ENCODE measurements at places on chromosomes 7 and 10.

- no peak for DNase-seq
Measured at GRCh38 chr10:68423522-68423921, 16.4 kb upstream of the RUFY2 start.

DNA sequence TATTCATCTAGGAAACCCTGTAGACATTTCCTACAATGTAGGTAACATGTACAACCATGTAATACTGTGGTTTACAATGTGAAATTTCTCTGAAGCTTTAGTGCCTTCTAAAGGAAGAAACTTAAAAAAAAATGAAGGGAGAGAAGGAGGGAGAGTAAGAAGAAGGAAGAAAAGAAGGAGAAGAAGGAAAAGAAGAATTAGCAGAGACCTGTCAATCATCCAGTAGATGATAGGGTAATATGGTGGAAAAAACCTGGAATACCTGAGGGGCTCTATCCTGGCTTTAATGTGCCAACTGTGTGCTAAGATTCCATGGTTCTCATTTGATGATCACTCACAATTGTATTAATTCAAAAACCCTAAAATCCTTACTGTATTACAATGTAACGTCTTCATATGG is 2.6 kb upstream of the LRRN3 start:
- no peak for DNase-seq

GRCh38 chr10:122849900-122850605 is 4.4 kb upstream of the CUZD1 start:
- DNase-seq: no peak

DNA sequence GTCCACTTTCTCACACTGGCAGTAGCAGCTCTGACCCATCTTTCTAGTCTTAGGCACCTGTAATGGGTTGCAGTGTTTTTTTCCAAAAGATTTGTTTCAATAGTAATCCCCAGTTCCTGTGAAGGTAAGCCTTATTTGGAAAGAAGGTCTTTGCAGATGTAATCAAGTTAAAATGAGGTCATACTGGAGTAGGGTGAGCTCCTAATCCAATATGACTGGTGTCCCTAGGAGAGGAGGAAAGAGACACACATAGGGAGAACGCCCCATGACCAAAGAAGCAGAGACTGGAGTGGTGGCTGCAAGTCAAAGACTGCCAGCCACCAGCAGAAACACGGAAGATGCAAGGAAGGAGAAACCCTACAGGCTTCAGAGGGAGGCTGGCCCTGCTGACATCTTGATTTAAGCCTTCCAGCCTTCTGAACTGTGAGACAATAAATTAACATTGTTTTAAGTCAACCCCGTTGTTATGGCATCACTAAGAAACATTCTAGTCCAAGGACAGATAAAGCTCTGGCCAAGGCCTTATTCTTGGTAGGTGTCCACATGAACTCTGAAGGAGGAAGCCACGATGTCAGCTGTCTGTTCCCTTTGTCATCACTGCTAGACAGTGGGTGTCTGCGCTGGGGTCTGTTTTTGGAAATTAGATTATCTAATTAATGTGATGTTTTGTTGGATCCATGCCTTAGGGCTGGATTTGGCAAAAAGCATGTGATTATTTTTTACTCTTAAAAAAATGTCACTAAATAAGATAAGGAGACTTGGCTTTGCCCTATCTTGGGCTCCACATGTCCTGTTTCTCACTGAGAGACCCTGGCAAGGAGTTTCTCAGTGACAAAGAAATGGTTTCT is 214.9 kb downstream of the KCNMA1 start:
- DNase-seq: no peak

GRCh38 chr10:60883187-60883586 is 60.8 kb downstream of the RHOBTB1 start:
- no peak for DNase-seq

DNA sequence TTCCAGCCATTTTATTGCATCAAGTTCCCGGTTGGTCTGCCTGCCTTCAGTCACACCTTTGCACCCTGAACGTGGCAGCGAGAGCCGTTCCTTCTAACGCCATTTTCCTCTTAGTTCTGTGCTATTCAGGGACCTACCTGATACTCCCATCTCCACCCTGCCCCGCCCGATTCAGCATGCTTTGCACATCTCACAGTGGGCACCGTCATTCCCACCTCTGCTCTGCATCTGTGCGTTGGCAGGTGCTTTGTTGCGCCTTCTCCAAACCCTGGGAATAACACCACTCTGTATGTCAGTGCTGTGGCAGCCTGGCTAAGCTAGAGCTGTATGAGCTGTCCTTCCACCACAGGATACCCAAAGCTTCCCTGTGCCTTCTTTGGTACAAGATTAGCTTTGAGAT is 96.8 kb downstream of the ACTR3B start:
- no peak for DNase-seq

DNA sequence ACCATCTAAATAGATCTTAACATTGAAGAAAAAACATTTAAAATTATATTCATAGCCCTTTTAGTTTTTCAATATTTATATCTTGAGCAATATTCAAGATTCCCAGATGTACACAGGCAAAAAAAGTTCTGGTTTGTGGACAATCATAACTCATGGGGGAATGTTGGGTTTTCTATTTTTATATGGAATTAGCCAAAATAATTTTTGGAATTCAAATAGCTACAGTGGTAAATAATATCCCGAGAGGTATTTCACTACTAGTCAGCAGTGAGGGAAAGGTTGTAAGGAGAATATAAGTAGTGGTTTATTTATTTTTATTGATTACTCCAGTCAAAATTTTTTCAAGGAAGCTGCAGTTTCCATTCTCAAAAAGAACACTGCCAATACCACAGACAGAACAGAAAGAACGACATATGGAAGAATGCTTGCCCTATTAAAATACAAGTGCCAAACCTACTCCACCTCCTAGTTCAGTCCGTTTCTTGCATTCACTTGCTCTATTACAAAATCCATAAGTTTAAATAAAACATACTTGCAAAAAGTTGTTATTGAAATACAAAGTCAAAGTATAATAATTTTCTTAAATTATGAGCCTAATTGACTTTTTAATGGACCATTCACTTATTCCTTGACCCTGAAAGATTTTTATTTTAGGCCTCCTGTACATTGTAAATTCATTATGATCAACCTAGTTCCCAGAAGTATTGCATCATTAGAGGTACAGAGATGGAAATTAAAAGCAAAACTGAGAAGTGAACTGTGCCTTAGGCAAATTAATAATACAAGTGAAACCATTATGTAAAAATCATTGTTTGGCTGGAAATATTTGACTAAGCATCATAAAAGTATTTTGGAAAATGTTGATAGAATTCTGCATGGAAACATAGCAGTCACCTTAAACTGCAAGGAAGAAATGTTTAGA is 533.2 kb downstream of the PARD3 start:
- no peak for DNase-seq

DNA sequence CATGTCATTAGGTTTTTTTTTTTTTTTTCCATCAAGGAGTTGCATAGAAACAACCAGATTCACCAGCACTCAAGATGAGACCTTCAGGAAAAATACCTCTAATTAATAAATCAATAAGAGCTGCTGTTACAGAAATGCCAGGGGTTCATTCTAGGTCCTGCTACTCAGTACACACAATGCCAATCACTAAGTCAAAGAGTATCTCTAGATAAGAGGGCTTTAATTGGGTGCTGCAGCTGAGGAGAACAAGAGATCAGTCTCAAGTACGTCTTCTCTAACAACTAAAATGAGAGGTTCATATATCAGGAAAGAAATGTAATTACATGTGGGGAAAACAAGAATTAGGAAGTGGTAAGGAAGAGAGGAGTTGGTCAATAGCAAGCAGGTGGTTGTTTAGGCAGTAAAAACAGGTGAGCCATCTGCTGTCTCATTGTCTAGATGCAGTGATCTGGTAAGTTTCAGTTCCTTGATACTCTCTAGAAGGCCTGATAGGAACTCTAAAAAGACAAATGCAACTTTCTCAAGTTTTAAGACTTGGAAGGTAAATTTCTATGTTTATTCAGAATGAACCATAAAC is 272.9 kb upstream of the ZWINT start:
- no peak for DNase-seq

All from stimulated activated CD8-positive, alpha-beta memory T cell treated with anti-CD3 and anti-CD28 coated beads, Interleukin-15, amount 100 ng/mL, for 1 hour (primary cell).